ENCODE measurements at places on chromosomes 12 and 14.
A peak's percentile ranks its signal among the peaks of the same experiment; 100 is the strongest.

DNA sequence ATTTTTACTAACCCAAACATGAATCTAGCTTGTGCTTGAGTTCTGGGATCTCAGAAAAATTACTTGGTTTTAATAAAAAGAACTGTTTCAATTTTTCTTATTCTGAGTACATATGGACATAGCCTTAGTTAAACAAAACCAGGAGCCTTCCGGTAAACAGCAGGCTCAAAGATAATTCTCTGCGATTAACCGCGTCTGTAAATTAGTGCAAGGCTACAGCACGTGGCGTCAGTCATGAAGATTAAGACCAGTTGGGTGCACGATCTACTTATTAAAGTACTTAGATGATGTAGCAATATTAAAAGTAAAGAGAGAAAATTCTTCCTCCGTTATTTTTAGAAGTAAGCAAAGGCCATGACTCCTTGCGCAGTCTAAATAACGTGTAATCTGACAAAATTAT is 700 bp downstream of the KCNJ8 start:
- no peaks in the 10 kb centered on the region for H3K36me3 ChIP-seq
- H3K27ac ChIP-seq = no peak overlapping the region
- no peak for DNase-seq

DNA sequence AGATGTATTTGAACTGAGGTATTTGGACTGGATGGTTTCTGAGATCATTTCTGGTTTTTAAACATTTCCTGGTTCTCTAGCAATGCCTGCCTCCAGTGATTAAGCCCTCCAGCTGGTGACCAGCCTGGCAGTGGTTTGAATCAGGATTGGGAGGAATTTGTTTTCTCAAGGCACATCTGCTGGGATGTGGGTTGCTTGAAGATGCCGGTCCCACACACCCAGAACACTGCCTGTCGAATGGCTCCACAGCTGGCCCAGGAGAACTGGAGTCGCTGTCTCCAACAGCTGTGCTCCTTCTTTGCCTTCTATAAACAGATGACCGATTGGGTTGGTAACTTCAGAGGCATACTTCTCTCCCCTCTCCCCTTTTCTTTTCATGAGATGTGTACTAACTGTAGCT is 258.0 kb upstream of the DDHD1 start:
- no peak overlapping the region for H3K27ac ChIP-seq
- DNase-seq = no peak
- H3K36me3 ChIP-seq = no peaks in the 10 kb centered on the region
- H3K4me3 ChIP-seq = no peak overlapping the region
- H3K27me3 ChIP-seq = no peaks in the 10 kb centered on the region

DNA sequence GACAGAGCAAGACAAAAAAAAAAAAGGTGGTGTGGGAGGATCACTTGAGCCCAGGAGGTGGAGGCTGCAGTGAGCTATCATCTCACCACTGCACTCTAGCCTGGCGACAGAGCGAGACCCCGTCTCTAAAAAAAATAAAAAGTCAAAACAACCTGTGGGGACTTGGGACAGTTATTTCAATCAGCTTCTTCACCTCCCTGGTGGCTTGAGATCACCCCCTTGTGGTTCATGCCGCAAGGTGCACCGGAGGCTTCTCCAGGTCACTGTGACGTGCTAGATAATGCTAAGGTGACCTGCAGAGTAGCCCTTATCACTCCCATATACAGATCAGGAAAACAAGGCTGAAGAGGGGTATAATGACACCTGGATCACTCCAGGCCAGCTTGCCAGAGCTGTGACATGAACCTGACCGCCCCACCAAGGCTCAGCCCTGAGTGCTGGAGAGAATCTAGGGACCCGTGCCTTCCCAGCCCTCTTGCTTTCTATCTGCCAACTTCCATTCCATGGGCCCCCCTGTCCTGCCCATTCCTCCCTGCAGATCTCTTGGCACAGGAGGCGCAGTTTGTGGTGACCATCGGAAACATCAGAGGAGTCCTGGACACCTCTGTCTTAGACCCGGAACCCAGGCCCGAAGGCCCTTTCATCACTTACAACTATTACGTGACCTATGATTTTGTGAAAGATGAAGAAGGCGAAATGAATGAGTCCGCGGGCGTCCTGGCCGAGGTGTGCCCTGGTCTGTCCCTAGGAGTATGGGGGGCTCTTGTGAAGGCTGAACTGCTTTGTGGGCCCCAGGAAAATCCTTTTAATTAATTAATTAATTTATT is 8.1 kb downstream of the LRRC43 start:
- no peak overlapping the region for H3K27ac ChIP-seq
- no peaks in the 10 kb centered on the region for H3K4me1 ChIP-seq
- no peak overlapping the region for H3K4me3 ChIP-seq
- no peaks in the 10 kb centered on the region for H3K36me3 ChIP-seq
- DNase-seq = peak; percentile 92

DNA sequence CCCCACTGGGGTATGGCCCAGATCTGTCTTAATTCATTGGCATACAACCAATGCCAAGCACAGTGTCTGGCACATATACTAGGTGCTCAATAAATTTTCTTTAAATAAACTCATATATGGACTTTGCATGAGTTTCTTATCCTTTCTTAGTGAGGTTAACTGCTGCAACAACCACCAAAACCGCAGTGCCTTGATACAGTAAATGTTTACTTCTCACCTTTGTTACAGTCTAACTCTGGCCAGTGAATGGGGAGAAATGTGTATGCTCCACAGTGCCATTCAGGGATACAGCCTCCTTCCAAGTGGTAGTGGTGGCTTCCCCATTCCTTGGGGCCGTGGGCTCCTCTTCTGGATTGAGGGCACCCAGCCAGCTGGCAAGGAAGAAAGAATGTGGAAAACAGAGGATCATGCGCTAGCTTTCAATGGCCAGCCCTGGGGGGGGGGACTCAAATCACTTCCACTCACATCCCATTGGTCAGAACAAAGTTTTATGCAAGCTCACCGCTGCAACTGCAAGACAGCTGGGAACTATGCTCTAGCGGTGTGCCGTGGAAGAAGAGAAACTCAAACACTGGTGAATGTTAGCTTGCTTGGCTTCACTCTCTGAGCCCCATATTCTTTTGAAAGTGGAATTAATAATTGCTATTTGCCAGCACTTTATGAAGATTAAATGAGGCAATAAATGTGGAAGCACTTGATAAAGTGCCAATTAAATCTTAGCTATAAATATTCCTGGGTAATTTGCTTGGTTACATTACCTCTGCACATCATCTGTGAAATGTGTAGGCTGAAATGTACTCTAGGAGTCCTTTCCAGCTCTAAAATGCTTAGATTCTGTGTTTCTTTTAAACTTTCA is 51.0 kb upstream of the SOCS2 start:
- H3K4me3 ChIP-seq = no peak overlapping the region
- no peak overlapping the region for H3K27ac ChIP-seq
- H3K4me1 ChIP-seq = peaks cover 3% of the 10 kb centered on the region
- DNase-seq = no peak

GRCh38 chr14:69142101-69142500 is 10.8 kb downstream of the DCAF5 start:
- no peaks in the 10 kb centered on the region for H3K27me3 ChIP-seq
- H3K4me1 ChIP-seq = peaks cover 15% of the 10 kb centered on the region
- DNase-seq = no peak
- no peak overlapping the region for H3K27ac ChIP-seq
- H3K4me3 ChIP-seq = no peak overlapping the region

GRCh38 chr14:50666772-50667683 is 1.1 kb downstream of the SAV1 start:
- H3K4me3 ChIP-seq = no peak overlapping the region
- peaks cover 14% of the 10 kb centered on the region for H3K4me1 ChIP-seq
- peak; percentile 71 for DNase-seq
- peaks cover 7% of the 10 kb centered on the region for H3K36me3 ChIP-seq
- peaks cover 2% of the 10 kb centered on the region for H3K27me3 ChIP-seq

DNA sequence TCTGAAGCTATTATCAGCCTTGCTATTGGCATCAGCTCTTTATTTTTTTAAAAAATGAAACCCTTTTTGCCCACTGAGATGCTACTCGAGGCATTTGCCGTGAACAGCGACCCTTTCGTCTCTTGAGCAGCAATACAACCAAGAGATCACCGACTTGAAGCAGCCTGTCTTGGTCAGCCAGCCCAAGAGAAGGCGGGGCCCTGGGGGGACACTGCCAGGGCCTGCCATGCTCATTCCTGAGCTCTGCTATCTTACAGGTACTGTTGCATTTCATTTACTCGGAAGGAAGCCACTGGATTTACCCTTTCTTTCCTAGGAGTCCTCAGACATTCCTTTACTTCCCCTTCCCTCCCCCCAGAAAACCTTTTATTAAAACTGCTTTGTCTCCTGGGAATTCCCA is 16.7 kb downstream of the PIWIL1 start:
- H3K27me3 ChIP-seq = no peaks in the 10 kb centered on the region
- no peaks in the 10 kb centered on the region for H3K36me3 ChIP-seq
- H3K4me1 ChIP-seq = peaks cover 2% of the 10 kb centered on the region
- no peak overlapping the region for H3K27ac ChIP-seq
- DNase-seq = no peak
